Cerebellar nuclear complex (tissue), 1 donor: ENCODE measurements at places on chromosomes 12 and 14.

- no peak for DNase-seq
These were observed 105.5 kb upstream of the MYL2 start for GRCh38 chr12:111025792-111026430.

- no peak for DNase-seq
These were observed 140.3 kb upstream of the AEBP2 start for GRCh38 chr12:19298836-19299605.

DNA sequence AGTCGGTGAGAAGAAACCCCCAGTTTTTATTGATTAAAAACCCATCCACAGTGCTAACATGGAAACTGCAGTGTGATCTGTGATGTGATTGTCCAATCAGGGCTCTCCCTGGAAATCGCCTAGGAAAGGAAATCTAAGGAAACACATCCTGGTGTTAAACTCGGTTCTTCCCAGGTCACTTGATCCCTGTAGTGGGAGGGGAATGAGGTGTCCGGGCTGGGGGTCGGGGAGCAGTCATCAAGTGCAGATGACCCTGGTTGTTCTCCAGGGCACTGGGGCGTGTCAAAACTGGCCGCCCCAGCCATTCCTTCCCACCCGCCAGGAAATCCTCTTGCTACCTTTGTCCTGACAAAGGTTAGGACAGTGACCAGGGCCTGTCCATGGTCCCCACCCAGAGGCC, 20.8 kb downstream of the RAB35 start:
- no peak for DNase-seq

DNA sequence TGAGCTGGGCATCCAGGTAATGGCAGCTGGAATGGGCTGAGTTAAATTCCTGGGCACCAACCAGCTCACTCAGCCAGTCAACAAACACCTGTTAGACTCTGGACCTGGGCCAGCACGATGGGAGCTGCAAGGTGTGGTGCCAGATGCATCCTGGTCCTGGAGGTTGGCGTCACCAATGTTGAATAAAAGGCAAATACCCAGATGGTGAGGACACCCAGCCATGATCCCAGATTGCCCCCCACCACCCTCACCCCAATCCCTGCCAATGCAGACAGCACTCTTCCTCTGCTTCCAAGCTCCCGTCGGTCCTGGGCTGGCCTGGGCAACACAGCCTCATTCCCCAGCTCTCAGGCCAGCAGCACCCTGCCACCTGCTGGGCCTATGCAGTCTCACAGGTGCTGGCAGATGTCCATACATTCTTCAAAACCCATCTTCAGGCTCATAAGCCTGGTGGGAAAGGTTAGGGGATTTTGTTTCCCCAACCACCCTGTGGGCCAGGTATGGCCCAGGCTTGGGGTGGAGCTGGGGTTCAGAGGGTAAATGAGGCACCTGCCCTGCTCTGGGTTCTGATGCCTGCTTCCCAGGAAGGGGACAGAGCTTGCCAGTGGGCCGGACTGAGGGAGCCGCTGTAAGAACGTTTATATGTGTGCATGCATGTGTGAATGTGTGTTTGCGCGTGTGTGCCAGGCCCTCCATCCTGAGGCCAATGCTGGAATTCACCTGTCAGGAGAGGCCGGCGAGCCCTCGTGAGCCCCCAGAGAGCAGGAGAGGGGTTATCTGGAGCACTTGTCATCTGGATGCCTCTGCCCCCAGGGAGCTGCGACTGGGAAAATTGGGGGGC, 58.0 kb downstream of the LGMN start:
- DNase-seq = no peak

DNA sequence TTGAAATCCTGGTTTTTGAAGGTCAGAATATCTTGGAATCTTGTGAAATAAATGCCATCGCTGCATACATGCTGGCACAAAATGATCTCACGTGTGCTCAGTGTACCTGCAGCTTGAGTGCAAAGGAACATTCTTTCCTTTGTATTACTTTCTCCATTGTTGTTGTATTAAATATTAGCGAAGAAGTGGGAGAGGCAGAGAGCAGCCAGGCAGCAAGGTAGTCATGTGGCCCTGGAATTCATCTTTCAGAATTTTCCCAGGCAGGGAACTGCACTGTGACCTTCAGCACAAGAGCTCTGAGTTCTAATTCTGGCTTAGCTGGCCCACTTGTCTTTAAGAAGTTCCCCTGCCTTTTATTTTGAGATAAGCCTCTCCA, 145.5 kb downstream of the PRKCH start:
- no peak for DNase-seq

DNA sequence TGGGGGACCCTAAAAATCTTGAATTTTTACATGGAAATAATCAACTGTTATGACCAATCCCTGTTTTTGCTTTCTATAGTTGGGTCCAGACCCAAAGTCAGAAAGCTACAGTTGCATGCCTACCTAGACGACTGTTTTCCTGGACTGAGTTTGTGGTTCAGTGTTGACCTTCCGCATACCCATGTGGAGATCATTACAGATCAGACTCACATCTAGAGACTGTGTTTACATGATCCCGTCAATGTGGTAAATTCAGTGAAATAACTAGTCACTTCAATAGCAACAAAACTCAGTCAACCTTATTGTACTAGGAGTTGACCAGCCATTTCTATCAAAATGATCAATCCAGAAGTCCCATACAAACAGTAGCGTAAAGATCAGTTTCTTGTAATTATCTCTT, 257.6 kb downstream of the EGLN3 start:
- DNase-seq = no peak

- DNase-seq = no peak
These were observed 196.9 kb downstream of the KITLG start for GRCh38 chr12:88383405-88383804.

DNA sequence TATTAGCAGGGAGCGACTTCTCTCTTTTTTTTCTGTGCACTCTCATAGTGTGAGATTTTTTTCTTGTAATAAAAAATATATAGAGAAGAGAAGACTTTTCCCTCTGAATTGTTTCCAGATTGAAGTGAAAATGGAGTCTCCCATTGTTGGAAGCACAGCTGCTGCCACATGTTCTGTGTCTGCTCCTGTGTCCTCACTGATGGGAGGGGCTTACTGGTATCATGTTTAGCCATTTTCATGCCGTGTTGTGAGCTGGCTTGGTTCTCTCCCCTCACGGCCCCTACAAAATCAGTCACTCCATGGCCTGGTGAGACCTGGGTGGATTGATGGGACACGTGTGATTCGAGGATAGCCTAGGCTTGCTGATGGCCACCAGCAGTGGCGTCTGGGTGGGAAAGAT, 379.7 kb upstream of the DDHD1 start:
- DNase-seq = no peak

DNA sequence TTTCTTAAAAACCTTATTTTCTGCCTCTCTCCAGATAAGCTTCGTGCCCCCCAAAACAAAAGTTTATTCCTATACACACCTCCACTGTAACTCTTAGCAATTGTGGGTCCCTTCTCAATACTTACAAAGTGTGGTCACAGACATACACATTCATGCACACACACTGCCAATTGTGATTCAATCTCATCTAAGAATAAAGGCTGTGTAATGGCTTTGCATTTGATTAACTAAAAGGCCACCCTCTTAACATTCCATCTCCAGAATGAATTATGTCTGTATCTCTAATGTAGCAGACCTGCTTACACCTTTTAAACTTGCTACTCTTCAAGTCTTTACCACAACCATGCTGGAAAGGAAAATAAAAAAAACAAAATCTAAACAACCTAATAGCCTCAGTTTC, 49.5 kb downstream of the MYF5 start:
- no peak for DNase-seq

DNA sequence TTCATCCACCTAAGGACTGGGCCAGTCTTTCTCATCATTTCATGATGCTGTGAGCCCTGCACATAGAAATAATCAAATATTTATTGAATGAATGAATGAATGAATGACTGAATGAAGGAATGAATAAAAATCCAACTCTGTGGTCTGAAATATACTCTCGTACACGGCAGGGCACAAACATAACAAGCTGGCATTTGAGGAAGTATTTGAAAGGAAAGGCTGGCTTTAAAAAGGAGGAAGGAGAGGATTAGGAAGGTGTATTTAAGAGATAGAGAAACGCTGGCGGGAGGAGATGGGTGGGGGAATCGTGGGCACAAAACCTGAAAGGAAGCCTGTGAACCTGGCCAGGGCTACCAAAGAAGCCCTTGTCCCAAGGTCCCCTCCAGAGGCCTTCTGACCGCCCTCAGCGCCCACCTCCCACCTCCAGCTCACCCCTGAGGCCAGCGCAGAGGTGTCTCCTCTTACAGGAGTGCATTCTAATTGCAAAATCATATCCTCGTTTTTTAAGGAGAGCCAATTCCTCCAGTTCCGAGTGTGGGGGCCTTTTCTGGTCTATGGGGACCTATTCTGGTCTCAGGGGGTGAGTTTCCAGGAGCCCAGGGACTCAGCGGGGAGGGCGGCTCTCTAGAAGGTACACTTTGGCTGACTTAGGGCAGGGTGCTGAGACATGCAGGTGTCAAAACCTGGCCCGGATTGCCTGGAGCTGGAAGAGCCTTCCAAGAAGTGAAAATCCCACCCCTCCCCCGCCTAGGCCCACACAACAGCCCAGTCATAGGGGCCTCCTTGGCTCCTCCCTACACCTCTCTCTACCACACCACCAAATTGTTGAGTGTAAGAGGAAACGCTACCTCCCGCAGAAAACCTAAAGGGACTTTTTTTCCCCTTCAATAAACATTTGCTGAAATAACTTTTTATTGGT, 8.7 kb upstream of the JDP2 start:
- DNase-seq = no peak

DNA sequence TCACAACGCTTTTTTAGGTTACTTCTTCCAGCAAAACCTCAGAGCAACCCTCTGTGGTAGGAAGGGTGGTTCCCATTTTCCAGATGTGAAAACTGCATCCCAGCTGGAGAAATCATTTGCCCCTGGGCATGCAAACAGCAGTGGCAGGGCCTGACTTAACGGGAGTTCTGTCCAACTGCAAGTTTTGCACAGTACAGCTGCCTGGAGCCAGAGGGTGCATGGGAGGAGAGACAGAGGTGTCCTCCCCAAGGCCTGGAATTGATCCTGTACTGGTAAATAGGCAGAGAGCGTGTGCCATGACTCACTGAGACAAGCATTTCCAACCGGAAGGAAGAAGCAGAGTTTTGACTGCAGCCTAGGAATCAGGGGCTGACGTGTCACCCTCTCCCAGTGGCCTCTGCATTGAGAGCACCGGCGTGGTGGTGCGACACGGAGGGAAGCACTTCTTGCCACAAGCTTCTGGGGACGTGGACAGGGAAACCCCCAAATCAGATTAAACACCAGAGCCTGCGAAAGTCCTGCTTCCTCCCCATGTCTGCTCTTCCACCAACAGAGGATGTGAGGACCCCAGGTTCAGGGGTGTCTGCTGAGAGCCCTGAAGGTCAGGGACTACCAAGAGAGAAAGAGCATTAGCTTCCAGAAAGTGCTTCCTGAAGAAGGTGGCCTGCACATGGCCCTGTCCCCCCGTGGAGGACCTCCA, 19.0 kb upstream of the SERPINA4 start:
- DNase-seq = no peak

DNA sequence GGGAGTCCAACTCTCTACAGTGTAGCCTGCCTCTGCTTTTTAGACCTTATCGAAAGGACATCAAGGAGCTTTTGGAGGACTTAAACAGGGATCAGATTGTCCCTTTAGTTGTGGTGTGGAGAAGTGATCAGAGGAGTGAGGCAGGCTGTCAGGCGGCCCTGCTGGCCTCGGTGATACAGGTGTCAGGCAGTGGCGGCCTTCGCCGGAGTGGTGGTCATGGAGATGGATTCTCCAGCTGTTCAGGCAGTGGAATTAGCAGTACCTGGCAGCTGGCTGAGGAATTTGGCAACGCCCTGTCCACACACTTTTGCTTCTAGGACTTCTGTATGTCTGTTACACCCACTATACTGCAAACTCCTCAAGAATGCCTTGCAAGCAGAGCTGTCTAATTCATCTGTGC, 4.2 kb upstream of the CLMN start:
- DNase-seq = no peak

- no peak for DNase-seq
These were observed 87.8 kb upstream of the PSMC1 start for GRCh38 chr14:90168425-90169105.

- DNase-seq = no peak
These were observed 38.6 kb upstream of the MMP17 start for GRCh38 chr12:131789638-131790037.

GRCh38 chr12:29155079-29155478, 6.0 kb downstream of the FAR2 start:
- DNase-seq = no peak
